ENCODE measurements at places on chromosomes 1 and 21. TPM values are rescaled to one million over a fixed set of nuclear protein-coding genes. Genes with fewer than 3 reads are reported as not detected.

DNA sequence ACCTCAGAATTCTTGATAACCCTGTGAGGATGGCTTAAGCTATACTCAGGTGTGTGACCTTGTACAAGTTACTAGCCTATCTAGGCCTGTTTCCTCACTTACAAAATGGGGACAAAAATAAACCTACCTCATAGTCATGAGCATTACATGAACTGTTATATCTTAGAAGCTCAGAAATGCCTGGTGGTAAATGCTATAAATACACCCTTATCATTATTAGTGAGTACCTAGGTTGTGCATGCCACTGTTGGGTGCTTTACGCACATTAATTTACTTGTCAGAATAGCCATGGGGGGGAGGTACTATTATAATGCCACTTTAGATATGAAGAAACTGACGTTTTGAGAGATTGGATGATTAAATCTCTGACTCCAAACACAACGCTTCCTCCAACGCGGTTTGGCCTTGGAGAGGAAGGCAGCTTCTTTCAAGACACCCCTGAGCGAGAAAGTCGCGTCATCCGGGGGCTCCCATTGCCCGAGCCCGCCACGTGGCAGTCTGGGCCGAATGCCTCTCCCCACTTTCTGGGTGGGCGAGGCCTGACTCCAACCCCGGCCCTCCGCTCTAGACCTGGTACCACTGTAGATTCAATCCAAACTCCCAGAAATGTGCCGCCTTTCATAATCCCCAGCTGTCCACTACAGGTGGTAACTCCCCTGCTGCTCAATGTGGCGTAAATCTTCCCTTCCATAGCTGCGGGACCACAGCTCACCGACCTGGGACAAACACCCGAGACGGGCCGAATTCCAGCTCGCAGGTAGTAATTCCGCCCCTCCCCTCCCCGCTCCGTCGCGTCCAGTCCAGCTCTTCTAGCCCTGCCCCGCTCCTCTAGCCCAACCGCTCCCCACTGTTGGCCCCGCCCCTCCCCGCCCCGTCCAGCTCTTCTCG lies 771 bp upstream of the RAD54L start:
- peak overlapping the region; percentile 88 for H3K4me3 ChIP-seq
- H3K4me1 ChIP-seq = peaks cover 11% of the 10 kb centered on the region
- H3K27ac ChIP-seq = peak overlapping the region; percentile 75
- DNase-seq = peak; percentile 72
- H3K36me3 ChIP-seq = no peaks in the 10 kb centered on the region

DNA sequence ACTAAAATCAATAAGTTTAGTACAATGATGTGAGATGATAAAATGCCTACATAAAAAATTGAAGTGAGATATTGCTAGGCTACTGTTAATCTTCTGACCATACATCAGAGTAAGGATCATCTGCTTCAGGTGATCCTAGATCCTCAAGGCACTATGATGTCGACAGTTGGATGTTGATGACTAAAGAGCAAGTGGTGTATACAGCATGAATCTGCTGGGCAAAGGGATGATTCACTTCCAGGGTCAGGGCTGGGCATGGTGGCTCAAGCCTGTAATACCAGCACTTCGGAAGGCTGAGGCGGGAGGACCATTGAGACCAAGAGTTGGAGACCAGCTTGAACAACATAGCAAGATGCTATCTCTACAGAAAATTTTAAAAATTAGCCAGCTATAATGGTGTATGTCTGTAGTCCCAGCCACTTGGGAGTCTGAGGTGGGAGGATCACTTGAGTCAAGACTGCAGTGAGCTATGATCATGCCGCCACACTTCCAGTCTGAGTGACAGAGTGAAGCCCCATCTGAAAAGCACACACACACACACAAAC lies 24.6 kb downstream of the NUF2 start:
- no peaks in the 10 kb centered on the region for H3K27me3 ChIP-seq
- no peak overlapping the region for H3K4me3 ChIP-seq
- no peaks in the 10 kb centered on the region for H3K36me3 ChIP-seq
- peak; percentile 30 for DNase-seq
- H3K4me1 ChIP-seq = no peaks in the 10 kb centered on the region

DNA sequence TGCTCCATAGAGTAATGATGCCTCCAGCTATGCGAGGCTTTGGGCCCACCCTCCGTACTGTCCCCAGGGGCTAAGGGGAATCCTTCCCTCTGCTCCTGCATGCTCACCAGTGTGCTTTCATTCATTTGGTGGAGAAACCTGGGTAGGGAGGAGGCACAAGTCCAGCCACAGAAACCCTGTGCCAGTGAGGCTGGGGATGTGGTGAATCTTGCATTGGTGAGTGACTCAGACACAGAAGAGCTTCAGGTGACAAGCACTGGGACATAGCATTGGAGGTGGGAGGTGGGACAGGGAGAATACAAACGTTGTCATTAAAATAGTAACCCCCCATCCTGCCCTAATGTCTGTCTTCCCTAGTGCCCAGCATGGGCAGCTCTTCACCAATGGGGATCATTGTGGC lies 5.2 kb downstream of the FCGR2A start:
- H3K27ac ChIP-seq = no peak overlapping the region
- peaks cover 17% of the 10 kb centered on the region for H3K4me1 ChIP-seq
- no peak for DNase-seq
- H3K36me3 ChIP-seq = no peaks in the 10 kb centered on the region

- H3K27ac ChIP-seq = no peak overlapping the region
- H3K36me3 ChIP-seq = no peaks in the 10 kb centered on the region
- H3K4me3 ChIP-seq = no peak overlapping the region
- no peak for DNase-seq
- H3K4me1 ChIP-seq = no peaks in the 10 kb centered on the region
Observed at GRCh38 chr21:24948186-24948585, 659.1 kb downstream of the MRPL39 start.

GRCh38 chr1:236069796-236070195 lies 4.9 kb upstream of the NID1 start:
- no peak overlapping the region for H3K27ac ChIP-seq
- H3K4me3 ChIP-seq = no peak overlapping the region
- H3K27me3 ChIP-seq = no peaks in the 10 kb centered on the region

DNA sequence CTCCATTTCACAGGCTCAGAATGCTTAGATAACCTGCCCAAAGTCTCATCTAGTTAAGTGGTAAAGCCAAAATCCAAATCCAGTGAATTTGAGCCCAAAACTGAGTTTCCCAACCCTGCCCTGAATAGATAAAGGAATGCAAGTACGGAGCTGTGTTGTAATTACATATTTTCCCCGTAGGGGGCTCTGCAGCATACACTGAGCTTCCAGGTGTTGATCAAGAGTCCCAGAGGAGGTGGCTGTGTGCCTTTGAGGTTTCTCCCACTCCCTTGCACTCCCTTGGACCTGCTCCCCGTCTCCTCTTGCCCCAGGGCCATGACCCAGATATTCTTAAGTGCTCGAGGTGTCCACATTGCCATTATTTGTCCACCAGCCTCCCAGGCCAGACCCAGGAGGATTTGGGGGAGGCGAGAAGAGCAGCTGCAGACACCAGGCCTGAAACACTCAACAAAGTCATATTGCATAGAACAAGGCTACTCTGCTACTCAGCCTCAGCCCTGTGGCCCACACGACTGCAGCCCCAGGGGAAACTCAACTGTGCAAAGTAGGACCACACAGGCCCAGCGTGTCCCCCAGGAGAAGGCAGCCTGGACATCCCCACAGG lies 18.4 kb upstream of the LY9 start:
- peak; percentile 10 for DNase-seq
- no peak overlapping the region for H3K4me3 ChIP-seq
- H3K4me1 ChIP-seq = no peaks in the 10 kb centered on the region
- no peak overlapping the region for H3K27ac ChIP-seq

GRCh38 chr1:44077421-44077820 lies 41.2 kb upstream of the KLF17 start:
- H3K4me1 ChIP-seq = peaks cover 5% of the 10 kb centered on the region
- no peak overlapping the region for H3K27ac ChIP-seq
- H3K4me3 ChIP-seq = no peak overlapping the region
- no peaks in the 10 kb centered on the region for H3K27me3 ChIP-seq
- no peaks in the 10 kb centered on the region for H3K36me3 ChIP-seq

GRCh38 chr1:111417755-111418154 lies 9.8 kb downstream of the OVGP1 start:
- H3K4me1 ChIP-seq = no peaks in the 10 kb centered on the region
- DNase-seq = no peak
- no peak overlapping the region for H3K4me3 ChIP-seq
- no peaks in the 10 kb centered on the region for H3K27me3 ChIP-seq
- no peaks in the 10 kb centered on the region for H3K36me3 ChIP-seq

DNA sequence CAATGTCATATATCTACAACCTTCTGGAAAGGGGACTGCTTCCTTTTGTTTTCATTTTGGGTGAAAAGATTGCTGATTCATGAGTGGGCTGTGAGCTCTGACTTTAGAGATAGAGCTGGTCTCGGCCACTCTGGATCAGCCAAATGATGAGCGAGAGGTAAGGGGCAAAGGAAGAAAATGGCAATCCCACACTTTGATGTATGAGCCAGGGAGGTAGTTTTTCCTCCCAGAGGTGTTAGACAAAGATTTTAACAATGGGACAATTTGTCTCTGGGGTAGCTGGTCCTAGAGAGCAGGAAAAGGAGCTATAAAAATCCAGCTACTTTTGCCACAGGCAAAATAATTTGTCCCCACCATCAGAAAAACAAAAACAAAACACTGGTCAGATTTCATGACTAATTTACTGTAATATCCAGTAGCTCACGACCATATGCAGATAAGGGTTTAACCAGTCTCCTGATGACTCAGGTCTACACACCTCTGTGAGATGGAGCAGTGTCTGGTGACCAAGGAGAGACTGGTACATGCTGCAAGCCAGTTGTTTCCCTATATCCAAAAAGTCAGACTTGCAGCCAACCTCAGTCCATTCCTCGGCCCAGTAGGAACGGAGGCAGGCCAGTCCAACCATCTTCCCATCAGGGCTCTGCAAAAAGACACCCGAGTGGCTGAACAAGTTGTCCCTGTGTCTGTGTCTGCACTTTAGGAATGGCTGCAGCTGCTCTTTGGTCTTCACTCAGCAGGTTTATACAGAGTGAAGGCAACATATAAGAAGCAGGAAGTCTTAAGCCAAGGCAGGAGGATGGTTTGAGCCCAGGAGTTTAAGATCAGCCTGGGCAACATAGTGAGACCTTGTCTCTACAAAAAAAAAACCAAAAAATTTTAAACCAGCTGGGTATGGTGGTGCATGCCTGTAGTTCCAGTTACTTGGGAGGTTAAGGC lies 29.2 kb downstream of the DNASE2B start:
- H3K27ac ChIP-seq = no peak overlapping the region
- no peaks in the 10 kb centered on the region for H3K36me3 ChIP-seq
- H3K4me1 ChIP-seq = no peaks in the 10 kb centered on the region
- no peak overlapping the region for H3K4me3 ChIP-seq
- DNase-seq = peak; percentile 37
- no peaks in the 10 kb centered on the region for H3K27me3 ChIP-seq

GRCh38 chr1:14140831-14141401 lies 440.9 kb downstream of the PRDM2 start:
- DNase-seq = peak; percentile 12
- H3K27ac ChIP-seq = no peak overlapping the region
- H3K4me1 ChIP-seq = no peaks in the 10 kb centered on the region

DNA sequence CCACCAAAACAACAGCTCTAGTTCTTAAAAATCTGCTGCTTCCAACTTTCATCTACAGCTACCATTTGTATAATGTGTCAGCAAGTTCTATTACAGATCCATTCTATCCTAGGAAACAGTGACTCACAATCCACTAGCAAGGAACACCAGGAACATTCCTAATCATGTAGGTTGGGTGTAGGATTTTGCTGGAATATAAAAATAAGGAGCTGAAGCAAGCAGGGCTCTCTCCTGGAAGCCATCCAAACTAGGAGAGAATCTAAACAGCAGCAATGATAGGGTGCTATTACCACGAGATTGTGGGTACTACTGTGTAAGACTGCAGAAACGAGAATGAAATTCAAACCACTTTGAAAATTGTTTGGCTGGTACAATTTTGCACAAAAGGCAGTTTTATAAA lies 135.0 kb downstream of the PTPN14 start:
- DNase-seq = peak; percentile 80
- 0 out of 2 replicates have a peak, but pooled peaks cover 11% of the 10 kb centered on the region for H3K36me3 ChIP-seq
- no peak overlapping the region for H3K4me3 ChIP-seq

GRCh38 chr1:58619286-58620054 lies 42.4 kb upstream of the TACSTD2 start:
- no peak for DNase-seq
- peaks cover 15% of the 10 kb centered on the region for H3K4me1 ChIP-seq
- no peak overlapping the region for H3K4me3 ChIP-seq

DNA sequence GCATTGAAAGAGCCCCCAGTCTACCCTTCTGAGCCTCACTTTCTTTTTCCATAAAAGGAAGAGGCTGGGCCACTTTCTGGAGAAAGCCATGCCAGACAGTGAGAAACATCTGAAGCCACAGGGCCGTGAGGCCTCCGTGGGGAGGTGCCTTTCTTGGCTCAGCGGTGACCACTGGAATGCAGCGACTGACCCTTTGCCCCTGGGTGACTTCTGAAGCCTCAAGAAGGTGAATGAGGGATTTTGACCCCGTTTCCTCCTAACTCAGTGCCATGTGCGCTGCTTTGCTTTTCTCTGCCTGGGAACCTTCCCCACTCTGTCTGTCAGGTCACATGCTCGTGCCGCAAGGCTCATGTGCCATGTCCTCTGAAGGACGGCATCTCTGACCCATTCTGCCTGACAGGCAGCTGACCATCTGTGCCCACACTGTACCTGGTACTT lies 44.7 kb upstream of the A3GALT2 start:
- no peak overlapping the region for H3K4me3 ChIP-seq
- no peaks in the 10 kb centered on the region for H3K36me3 ChIP-seq
- H3K4me1 ChIP-seq = peaks cover 8% of the 10 kb centered on the region
- no peak for DNase-seq
- no peaks in the 10 kb centered on the region for H3K27me3 ChIP-seq

GRCh38 chr1:52574594-52574993 lies 21.7 kb upstream of the TUT4 start:
- peak overlapping the region; percentile 25 for H3K27ac ChIP-seq
- peak; percentile 98 for DNase-seq
- H3K4me1 ChIP-seq = peaks cover 13% of the 10 kb centered on the region
- H3K4me3 ChIP-seq = no peak overlapping the region
- no peaks in the 10 kb centered on the region for H3K36me3 ChIP-seq

DNA sequence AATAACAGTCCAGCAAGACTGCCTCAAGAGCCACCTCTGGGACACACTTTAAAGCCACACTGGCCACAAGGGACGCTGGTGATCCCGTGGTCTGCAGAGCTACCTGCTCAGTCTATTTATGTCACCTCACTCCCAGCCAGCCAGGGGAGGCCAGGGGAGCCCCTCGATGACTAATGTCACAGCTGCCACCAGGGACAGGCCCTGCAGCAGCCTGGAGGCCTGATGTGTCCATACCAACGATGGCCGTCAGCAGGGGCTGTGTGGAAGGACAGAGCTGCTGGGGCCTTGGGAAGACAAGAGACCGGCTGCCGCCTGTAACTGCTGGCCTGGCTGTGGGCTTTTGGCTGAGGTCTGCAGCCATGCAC lies 71.0 kb downstream of the SIK1 start:
- H3K4me3 ChIP-seq = no peak overlapping the region
- peaks cover under 1% of the 10 kb centered on the region for H3K4me1 ChIP-seq

- H3K27me3 ChIP-seq = no peaks in the 10 kb centered on the region
- no peak overlapping the region for H3K27ac ChIP-seq
- H3K36me3 ChIP-seq = no peaks in the 10 kb centered on the region
- H3K4me3 ChIP-seq = no peak overlapping the region
Observed at GRCh38 chr1:202164271-202165037, 4.1 kb upstream of the PTPN7 start.

HFM1 gene
- total RNA-seq = under 0.01 TPM

PTPN14 gene
- 49.8 TPM for total RNA-seq

TCHH gene
- total RNA-seq = not detected

PDC gene
- total RNA-seq = 0.63 TPM

OR6K3 gene
- not detected for total RNA-seq

AMIGO1 gene
- 2.7 TPM for total RNA-seq

SLC6A17 gene
- 2.4 TPM for total RNA-seq

DAB1 gene
- not detected for total RNA-seq

FCRL5 gene
- total RNA-seq = not detected

ZMPSTE24 gene
- 79.9 TPM for total RNA-seq

PKP1 gene
- 0.13 TPM for total RNA-seq
